A673 (cell line): ENCODE measurements at places on chromosomes 13 and 19. TPM values are rescaled to one million over a fixed set of nuclear protein-coding genes. Genes with fewer than 3 reads are reported as not detected.

LEUTX gene
- not detected in 2 replicates for total RNA-seq

MLLT1 gene
- 80.1 and 88.6 TPM in 2 replicates for total RNA-seq

ITGBL1 gene
- 0.37 and 0.64 TPM in 2 replicates for total RNA-seq

SMIM44 gene
- total RNA-seq: not detected in 2 replicates

APC2 gene
- total RNA-seq: 1.3 and 1.9 TPM in 2 replicates

ZNF575 gene
- 2.8 and 3.1 TPM in 2 replicates for total RNA-seq

DZIP1 gene
- 6.1 and 8.6 TPM in 2 replicates for total RNA-seq

CASP14 gene
- not detected in 2 replicates for total RNA-seq

PPM1N gene
- 0.80 and 1.6 TPM in 2 replicates for total RNA-seq

DNA sequence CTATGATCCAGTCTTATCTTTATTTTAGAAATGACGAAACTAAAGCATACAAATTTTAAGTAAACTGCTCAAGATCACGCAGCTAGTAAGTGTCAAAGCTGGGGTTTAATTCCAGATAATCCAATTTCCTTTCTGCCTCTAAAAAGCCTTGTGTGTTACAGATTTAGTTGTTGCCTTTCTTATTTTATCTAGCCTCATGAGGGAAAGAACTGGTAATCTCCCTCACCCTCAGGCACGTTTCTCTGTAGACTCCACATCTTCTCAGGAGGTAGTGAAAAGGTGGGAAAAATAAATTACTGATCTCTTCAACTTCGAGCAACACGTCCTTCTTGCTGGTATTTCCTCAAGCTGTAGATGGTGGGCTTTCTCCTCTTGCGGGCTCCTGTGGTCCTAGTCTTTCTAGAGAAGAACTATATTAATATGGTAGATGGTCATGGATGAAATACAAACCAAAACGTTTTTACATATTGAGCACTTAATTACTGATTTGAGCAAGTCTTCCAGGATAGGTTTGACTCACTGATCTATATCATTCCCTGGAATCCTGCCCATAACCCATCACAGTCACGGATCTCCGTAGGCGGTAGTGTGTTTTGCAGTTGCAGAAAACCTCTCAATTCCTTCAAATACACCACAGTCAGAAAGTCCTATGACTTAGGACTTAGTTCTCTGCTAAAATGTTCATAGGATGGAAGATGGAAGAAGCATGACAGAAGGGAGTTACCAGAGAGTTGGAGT is 519.5 kb downstream of the DCT start:
- DNase-seq: peak; percentile 72

DNA sequence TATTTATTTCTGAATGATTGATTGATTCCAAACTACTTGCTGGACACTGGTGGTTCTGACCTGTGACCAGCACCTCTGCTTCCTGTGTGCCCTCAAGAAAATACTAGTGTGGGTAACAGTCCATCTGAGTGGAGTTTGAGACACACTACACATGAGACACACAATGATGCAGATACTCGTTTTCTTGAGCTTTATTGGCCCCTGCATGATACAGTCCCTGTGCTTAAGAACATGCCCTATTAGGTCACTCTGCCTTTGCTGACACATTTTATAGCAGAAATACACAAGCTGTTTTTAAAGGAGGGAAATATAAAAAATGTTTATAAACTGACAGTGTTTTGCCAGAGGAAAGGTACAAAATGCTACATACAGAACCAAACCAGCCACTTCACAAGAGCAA is 126.9 kb downstream of the STK24 start:
- DNase-seq: no peak

GRCh38 chr13:42906257-42906656 is 85.8 kb downstream of the EPSTI1 start:
- no peak for DNase-seq

- DNase-seq: no peak
Measured at GRCh38 chr13:70090036-70090723, 17.4 kb upstream of the ATXN8OS start.

DNA sequence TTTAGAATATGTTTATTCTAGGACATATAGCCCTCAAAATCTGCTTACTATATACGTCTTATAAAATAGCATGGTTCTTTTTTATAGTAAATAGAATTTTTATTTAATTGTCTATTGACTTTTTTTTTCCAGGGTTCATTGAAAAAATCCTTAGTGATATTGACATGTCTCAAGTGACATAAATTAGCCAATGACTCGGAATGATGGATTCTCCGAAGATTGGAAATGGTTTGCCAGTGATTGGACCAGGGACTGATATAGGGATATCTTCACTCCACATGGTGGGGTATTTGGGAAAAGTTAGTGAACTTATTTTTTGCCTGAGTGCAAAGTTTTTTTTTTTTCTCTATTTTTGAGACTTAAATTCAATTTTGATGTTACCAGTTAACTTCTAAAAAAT is 3.2 kb downstream of the USPL1 start:
- no peak for DNase-seq

- DNase-seq: no peak
Measured at GRCh38 chr13:79149210-79149609, 256.8 kb downstream of the RBM26 start.

DNA sequence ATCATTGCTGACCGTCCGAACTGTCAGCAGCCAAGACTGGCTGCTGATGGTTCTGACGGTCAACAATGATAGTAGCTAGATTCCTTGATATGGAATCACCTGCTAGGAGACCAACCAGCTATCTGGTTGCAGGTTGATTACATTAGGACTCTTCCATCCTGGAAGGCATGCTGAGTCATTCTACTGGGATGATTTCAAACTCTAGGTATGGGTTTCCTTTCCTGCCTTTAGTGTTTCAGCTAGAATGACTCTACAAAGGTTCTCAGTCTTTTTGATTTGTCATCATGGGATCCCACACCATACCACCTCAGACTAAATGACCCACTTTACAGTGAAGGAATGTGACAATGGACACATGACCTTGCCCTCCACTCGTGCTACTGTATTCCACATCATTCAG is 138.1 kb upstream of the KL start:
- DNase-seq: no peak

DNA sequence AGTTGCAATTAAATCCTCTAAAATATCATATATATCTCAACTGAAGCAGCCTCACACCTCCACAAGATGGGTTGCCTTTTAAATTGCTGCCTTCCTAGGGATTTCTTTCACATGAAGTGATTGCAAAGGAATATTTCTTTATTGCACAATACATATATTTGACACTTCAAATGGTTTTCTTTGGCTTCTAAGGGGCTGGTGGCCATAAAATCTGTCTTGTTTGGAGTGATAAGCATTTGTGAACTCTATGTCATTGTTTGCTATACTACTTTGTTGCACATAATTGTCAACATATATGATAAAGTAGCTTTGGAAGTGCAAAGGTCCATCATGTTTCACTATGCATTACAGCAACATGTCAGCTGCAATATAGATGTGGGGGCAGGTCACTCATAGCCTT is 2380.9 kb downstream of the PCDH9 start:
- DNase-seq: no peak

GRCh38 chr13:53198736-53199135 is 170.1 kb downstream of the OLFM4 start:
- DNase-seq: no peak

DNA sequence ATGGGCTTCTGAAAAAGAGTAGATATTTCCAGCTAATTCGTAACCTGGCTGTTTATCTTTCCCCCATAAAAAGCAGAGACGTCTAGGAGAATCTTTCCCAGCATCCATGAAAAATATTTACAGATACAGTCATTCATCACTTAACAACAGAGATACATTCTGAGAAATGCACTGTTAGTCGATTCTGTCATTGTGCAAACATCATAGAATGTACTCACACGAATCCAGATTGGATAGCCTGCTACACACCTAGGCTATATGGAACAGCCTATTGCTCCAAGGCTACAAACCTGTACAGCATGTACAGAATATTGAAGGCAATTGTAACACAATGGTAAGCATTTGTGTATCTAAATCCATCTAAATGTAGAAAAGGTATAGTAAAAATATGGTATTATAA is 530.2 kb upstream of the NBEA start:
- no peak for DNase-seq

GRCh38 chr13:46796129-46796514 is 839 bp downstream of the ESD start:
- DNase-seq: no peak

GRCh38 chr19:17436874-17437267 is 11.6 kb downstream of the TMEM221 start:
- DNase-seq: no peak

DNA sequence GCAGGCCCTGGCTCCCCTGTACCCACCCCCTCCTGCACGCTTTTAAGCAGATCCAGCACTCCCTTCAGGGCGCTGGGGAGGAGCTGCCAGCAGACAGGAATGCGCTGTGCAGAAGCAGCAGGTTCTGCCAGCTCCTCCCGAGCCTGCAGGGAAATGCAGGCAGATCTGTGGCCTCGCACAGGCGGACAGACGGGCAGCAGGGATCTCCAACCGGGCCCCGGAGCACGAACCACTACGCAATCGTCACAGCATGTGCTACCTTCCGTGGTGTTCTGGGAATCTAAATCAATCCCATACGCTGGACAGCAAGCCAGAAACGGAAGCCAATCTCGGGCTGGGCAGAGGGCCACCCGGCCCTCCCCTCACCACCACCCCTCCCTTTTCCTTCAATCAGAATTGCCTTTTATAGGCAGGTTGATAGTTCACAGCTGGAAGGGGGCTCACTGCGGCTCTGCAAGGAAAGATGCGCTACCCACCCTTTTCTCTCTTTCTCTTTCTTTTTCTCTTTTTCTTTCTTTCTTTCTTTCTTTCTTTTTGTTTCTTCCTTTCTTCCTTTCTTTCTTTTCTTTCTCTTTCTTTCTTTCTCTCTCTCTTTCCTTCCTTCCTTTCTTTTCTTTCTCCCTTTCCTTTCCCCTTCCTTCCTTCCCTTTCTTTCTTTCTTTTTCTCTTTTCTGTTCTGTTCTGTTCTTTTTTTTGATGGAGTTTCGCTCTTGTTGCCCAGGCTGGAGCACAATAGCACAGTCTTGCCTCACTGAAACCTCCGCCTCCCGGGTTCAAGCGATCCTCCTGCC is 99.9 kb downstream of the GNG7 start:
- DNase-seq: peak; percentile 81

GRCh38 chr13:50015750-50016149 is 506 bp downstream of the KCNRG start:
- no peak for DNase-seq

- peak; percentile 48 for DNase-seq
Measured at GRCh38 chr19:31316201-31316951, 32.9 kb downstream of the TSHZ3 start.

DNA sequence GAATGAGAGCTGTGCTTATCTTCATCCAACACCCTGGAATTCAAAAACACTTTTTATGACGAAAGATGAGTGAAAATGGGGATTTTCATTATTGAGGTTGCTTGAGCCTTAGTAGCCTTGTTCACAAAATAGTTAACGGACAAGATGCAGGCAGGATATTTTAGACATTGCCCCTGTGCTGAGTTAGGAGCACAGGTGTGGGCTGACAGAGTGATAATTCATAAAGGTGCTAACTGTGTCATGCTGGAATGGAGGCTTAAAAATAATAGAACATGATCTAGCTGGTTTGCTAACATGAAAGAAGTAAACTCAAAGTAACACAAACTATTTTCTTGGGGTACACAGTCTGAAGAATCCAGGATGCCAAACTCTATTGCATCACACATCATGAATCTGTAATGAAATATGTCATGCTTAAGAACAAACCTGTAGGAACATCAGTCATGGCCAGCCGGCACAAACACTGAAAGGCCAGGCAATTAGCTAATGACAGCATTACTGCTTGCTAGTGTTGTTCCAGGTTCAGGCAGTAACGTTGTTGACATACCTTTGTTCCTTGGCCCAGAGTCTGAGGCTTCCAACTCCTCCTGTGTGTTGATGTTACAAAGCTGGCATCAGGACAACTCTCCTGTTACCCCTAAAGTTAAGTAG is 55.3 kb downstream of the FRY start:
- DNase-seq: no peak

DNA sequence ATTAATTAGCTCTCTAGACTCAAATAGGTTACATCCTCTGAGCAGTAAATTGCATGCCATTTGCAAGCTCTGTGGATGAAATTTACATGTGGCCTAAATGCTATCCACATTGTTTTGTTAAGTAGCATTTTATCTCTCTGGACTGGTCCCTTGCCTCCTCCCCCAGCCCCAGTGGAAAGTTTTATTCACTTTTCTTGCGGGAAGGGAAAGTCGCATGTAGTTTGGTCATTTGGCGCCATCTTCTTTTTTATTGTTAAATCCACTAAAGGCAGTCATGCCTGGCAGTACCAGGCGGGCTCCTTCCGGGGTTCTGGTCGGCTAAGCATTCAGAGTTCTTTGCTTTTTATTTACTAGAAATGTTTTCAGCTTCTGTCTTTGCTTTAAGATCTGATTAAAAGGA is 188.7 kb downstream of the TM9SF2 start:
- DNase-seq: no peak

GRCh38 chr19:13008926-13009787 is 13.9 kb downstream of the NFIX start:
- no peak for DNase-seq

DNA sequence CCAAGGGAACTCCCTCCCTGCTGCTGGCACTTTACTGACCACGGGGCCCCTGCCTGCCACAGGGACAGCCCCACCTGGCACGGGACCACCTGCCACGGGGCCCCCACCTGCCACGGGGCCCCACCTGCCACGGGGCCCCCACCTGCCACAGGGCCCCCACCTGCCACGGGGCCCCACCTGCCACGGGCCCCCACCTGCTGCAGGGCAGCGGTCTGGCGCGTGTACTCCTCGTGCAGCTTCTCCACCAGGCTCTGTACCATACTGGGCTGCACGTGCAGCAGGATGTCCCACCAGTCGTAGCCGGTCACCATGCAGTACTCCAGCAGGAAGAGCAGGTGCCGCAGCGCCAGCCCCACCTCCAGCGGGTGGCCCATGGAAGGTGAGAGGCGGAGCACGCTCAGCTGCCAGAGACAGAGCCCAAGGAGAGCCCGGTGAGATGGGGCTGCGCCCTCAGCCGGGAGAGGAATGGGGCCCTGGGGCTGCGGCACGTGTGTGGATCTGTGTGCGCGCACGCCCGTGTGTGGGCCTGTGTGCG is 16.1 kb downstream of the MED16 start:
- DNase-seq: no peak

- DNase-seq: no peak
Measured at GRCh38 chr19:33251526-33252090, 26.0 kb upstream of the SLC7A10 start.
